ENCODE measurements at places on chromosomes 16 and 17.

DNA sequence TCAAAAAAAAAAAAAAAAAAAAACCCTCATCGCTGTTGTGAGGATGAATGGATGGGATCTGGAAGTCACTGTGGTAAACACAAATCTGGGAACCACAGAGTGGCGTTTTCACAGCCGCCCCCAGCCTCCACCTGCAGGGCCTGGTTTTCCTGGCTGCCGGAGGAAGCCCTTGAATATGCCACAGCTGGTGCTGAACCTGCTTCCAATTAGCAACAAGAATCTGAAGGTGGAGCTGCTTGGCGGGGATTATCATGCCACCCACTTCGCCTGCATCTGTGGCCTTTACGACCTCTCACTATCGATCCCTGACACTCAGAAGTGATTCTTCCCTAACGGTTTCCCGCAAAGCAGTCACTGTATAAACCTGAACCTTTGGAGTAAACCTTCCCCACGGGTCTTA is 16.1 kb downstream of the MRM3 start:
- no peak for DNase-seq

DNA sequence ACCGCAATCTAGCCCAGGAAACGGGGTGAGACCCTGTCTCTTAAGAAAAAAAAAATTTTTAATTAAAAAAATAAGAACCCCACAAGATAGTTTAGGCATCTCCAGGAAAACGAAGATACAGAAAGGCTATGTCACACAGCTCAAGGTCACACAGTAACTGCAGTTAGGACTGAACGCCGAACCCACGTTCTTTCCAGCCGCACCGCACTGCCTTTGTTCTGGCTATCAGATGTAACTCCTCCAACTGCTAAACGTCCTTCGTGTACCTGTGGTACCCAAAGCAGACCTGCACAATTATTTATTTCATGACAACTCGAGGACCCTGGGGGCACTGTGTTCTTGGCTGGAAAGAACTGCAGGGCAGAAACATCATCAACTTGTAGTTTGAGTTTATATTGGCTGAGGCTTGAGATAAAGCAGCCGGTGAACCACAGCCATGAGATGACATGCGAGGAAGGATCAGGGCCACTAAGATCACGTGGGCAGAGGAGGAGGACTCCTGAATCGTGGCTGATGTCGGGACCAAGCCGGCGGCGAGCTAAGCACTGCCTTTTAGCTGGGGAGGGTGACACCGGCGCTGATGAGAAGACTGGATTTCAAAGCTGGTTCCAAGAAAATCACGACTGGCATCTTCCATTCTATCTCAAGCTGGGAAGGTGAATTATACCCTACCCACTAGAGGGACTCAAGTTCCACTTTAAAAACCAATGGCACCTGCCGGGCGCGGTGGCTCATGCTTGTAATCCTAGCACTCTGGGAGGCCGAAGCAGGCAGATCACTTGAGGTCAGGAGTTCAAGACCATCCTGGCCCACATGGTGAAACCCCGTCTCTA is 20.7 kb upstream of the MNT start:
- no peak for DNase-seq

GRCh38 chr17:40347319-40348135 is 17.0 kb downstream of the GJD3 start:
- no peak for DNase-seq

- no peak for DNase-seq
Measured at GRCh38 chr16:12395268-12395667, 408.4 kb downstream of the CPPED1 start.

- no peak for DNase-seq
Measured at GRCh38 chr17:43791589-43791988, 11.4 kb downstream of the CFAP97D1 start.

GRCh38 chr17:10739386-10739785 is 9.6 kb upstream of the TMEM220 start:
- DNase-seq, result no peak

GRCh38 chr17:43578404-43578698 is 32.2 kb upstream of the ETV4 start:
- no peak for DNase-seq

GRCh38 chr16:85485379-85485778 is 127.7 kb upstream of the GSE1 start:
- no peak for DNase-seq

DNA sequence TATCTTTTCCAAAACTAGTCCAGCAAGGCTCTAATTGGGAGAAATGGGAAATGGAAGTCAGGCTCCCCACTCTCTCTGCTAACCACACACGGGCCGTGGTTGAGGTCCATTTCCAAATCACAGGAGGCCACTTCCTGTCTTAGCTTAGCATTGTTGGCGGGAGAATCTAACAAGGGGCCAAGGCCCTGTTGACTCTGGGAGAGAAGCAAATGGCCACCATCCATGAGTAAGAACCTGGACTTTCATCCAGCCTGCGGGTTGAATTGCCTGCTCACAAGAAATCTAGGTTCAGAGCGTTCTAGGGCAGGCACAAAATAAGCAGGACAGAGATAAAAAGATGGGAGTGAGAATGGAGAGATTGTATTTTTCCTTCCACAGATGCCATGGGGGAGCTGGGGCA is 5.7 kb downstream of the FAM20A start:
- DNase-seq, result no peak

DNA sequence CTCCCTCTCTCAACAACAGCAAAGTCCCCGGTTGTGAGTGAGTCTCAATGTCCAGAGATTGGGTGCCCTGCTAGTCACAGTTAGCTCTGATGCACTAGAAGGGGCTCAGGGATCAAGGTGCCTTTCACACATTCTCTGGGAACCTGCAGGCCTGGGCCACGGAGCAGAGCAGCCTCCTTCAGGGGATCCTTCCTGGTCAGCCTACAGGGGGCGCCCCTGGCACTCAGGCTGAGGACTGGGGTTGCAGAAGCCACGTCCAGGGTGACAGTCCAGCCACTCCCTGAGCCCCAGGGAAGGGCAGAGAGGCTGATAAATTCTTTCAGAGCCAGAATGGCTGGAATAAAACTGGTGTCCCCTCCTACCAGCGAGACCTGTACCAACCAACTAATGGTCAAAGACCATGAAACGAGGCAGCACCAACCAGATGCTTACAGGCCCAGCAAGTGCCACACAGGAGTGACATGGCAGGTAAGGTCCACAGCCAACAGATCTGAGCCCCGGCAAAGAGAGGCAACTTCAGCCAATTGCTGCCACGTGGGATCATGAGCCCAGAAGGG is 43.5 kb downstream of the ST3GAL2 start:
- DNase-seq, result peak; percentile 21

DNA sequence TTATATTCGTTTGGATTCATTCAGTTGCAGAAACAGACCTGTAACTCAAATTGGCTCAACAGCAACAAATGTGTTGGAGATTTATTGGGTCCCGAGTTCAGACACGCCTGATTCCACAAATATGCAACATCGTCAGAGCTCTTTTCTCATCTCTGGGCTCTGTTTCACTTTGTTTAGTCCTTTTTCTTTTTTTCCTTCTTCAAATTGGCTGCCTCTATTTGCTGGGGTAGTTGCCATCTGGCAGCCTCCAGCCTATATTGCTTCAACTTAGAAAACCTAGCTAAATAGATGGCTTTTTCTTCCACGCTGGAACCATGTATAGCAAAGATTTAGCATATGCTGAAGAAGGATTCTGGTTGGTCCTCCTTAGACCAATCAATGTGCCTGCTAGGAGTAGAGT is 398.5 kb downstream of the RBFOX1 start:
- DNase-seq, result no peak

GRCh38 chr16:14958970-14959369 is 15.9 kb upstream of the PDXDC1 start:
- DNase-seq, result no peak

DNA sequence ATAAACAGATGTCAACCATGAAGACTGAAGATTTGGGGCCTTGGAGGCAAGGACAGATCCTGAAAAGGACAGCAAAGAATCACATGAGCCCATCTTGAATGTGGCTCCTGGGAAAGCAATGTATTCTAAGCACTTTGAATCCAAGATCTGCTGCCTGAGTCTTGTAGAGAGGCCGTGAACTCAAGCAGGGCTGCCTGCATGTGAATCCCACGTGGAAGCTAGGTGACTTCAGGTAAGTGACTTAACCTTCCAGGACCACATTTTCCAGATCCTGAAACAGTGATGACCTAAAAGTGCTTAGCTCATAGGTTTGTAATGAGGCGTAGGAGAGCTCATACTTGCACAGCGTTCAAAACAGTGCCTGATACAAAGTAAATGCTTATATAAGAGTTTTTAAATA is 373.0 kb upstream of the SALL1 start:
- DNase-seq, result no peak

DNA sequence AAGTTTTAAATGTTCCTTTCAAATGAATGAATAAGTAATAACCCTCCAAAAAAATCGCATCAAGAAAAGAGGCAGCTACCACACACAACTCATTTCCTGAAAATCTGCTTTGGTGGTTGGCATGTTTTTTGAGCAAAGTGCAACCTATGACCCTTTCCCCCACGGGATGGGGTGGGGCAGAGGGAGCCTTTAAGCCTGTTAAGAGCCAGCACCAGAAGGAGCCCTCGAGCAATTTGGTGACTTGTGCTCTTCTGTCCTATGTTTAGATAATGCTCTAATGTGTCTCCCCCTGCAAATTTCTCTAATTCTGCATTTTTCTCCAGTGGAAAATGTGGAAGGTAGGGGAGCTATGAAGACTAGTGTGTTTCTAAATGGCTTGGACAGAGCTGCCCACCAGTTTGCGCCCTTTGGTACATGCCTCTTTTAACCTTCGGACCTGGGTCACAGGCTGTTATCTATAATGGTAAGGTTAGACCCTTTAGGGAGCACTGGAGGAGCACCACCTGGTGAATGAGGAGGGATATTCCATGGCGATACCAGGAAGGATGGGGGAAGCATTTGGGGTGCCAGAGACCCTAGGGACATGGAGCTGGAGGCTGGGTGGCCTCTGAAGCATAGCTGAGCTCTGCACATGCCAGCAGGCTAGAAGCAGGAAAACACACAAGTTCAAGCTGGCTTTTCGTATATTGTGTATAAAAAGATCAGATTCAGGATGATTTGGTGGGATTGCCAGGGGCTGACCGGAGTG is 1.6 kb downstream of the PYCARD start:
- DNase-seq, result no peak

DNA sequence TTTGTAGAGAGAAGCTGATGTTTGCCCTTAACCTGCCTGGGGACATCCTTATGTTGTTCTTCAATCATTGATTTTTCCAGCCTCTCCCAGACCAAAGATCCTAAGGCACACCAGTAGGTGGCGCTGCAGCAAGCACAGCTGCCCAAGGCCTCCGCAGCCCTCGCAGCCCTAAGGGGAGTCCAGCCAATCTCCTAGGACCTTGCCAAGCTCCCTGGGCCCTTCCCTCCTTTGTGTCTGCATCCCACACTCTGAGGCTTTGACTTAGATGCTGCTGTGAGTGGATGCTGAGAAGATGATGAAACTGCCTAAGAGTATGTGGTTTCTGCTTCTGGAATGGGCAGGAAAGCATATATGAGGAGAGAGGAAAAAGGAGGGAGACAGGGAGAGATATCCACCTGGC is 47.1 kb downstream of the SPACA3 start:
- peak; percentile 7 for DNase-seq

GRCh38 chr17:17017343-17018014 is 24.8 kb upstream of the MPRIP start:
- no peak for DNase-seq

DNA sequence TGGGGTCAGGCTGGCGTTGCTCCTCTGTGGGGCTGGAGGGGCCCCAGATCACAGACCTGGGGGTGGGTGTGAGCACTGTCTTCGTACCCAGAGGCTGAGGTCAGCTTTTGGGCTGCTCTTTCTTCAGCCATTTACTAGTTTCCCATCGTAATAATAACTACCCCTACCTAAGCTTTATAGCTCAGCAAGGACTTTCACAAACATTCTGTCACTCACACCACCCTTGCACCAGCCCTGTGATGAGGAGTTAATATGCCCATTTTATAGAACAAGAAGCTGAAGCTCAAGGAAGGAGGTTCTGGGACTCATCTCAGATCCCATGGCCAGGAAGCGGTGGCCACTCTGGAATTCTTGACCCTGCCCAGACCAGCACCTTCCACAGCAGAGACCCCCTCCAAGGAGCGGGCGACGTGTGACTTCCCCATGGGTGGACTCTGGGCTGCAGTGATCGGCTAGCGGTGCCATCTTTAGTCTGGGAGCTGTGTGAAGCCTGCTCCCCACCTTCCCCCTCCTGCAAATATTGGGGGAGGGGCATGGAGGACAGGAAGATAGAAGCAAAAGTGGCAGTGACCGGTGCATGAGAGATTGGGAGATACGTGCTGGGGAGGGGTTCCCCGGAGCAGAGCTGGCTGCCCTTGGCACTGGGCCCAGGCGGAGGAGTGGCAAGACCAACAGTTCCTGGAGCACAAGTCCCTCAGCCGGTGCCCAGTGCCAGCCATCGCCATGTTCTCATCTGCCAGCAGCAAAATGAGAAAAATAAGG is 81.8 kb upstream of the TOB1 start:
- DNase-seq, result no peak

DNA sequence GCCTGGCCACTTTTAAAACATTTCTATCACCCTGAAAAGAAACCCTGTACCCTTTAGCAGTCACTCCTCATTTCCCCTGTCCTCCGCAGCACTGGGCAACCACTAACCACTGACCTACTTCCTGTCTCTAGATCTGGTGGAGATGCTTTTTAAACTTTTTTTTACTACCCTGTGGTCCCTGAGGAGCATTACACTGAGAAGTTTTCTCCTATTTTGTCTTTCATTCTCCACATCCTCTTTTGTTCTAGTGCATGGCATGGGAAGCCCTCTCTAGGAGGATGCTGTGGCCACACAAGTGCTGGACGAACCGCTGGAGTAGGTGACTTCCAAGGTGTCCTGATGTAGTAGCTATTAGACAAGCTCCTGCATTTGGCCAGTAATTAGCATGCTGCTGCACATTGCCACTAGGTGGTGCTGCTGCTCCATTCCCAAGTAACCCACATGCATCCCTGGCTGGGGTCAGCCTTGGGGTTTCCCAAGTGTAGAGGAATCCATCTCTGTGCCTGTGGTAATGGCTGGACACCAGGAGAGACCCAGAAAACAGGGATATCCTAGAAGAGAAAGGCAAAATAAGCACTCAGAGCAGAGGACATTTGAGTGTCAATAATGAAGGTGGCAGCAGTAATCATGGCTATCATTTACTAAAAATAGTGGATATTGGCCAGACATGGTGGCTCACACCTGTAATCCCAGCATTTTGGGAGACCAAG is 143.8 kb upstream of the CRHR1 start:
- no peak for DNase-seq

- no peak for DNase-seq
Measured at GRCh38 chr17:10875430-10875851, 37.6 kb upstream of the PIRT start.

Measured in NK-92 treated with Interleukin-12 subunit alpha and Interleukin-12 subunit beta, amount 100 ng/mL, for 24 hours (cell line).